Stimulated activated CD4-positive, alpha-beta T cell treated with anti-CD3 and anti-CD28 coated beads, Interleukin-4, amount 100 ng/mL, for 1 hour (primary cell): ENCODE measurements at places on chromosomes 6 and 20.

DNA sequence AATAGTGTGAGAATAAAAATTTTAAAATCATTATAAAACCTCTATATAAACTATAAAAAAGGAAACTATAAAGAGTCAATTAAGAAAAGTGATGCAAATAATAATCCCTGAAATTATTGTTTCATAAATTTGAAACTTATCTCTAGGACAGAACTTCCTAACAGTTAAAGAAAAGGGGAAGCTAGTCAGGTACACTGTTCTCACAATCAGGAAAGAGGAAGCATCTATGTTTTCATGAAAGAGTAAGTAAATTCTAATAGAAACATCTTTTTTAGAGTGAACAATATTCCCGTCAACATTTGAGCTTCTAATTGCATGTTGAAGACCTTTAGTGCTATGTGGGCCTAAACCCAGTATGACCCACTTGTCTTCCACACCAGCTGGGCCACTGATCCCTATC is 1.2 kb upstream of the ADGRF1 start:
- DNase-seq, result no peak

GRCh38 chr6:15580326-15580725 is 82.5 kb downstream of the DTNBP1 start:
- no peak for DNase-seq

DNA sequence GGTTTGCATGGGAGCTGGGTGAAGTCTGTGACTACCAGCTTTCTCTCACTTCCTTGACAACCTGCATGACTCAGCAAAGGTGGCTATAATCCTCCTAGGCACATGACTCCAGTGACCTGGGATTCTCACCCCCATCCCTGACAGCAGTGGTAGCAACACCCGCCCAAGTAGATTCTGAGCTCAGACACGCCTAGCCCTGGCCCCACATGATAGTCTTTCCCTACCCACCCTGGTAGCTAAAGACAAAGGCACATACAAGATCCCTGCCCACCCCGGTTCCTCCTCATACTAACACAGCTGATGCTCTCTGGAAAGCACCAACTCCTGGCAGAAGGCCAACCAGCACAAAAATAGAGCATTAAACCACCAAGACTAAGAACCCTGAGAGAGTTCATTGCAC is 25.9 kb upstream of the CRISP1 start:
- no peak for DNase-seq

- DNase-seq, result no peak
Measured at GRCh38 chr20:39835130-39835842, 853.8 kb downstream of the MAFB start.

DNA sequence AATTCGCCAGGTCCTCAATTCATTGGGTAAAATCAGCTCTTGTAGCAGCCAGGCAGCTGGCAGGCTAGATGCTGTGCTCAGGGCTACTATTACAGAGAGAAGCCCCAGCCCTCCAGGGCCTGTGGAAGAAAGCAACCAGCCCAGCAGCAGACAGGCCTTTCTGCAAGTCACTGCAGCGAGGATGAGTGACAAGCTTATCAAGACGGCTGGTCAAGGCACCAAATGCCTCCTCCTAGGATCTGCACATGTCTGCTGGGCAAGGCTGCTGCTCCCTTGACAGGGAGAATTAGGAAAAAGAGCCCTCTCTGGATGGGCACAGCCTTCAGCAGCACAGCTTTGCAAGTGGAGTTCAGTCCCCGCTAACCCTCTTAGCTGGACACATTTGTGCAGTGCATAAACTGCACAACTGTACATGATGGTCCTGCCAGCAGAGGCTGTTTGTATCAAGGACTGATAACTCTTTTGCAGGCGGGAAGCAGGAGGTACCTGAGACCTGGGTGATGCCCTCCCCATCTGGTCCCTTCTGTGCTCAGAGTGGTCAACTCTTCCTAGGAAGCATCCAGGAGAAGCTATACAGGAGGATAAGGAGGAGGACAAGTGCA is 89.9 kb downstream of the CDC5L start:
- no peak for DNase-seq

GRCh38 chr6:25137480-25137879 is 141.7 kb upstream of the CARMIL1 start:
- DNase-seq, result no peak
